ENCODE measurements at places on chromosomes 5 and 9. TPM values are rescaled to one million over a fixed set of nuclear protein-coding genes. Genes with fewer than 3 reads are reported as not detected.

DNA sequence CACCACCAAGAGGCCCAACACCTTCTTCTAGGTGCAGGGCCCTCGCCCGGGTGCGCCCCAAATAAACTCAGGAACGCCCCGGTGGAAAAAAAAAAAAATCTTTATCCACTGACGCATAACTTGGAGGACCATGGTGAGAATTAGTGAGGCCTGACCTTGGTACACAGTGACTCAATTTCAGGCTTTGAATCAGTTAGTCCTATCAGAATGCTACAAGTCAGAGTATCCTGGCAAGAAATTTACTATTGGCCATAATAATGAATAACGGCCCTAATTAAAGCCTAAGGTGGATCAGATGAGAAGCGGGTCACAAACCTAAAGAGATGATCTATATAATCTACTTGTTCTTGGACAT lies 914.2 kb upstream of the DMAC1 start:
- DNase-seq = no peak

DNA sequence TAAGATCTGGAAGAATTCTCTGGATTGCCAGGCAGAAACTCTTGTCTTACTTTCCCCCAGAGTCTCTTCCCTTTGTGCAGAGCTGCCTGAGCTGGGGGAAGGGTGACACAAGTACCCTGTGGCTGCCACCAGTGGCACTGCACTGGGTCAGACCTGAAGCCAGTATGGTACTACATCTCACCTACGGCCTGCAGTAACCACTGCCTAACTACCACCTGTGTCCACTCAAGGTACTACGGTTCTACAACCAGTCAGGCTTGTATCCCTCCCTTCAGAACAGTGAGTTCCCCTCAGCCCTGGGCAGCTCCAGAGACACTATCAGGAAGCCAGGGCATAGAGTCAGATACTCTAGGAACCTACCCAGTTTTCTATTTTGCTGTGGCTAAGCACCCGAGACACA lies 212.0 kb upstream of the POU5F2 start:
- no peak for DNase-seq

DNA sequence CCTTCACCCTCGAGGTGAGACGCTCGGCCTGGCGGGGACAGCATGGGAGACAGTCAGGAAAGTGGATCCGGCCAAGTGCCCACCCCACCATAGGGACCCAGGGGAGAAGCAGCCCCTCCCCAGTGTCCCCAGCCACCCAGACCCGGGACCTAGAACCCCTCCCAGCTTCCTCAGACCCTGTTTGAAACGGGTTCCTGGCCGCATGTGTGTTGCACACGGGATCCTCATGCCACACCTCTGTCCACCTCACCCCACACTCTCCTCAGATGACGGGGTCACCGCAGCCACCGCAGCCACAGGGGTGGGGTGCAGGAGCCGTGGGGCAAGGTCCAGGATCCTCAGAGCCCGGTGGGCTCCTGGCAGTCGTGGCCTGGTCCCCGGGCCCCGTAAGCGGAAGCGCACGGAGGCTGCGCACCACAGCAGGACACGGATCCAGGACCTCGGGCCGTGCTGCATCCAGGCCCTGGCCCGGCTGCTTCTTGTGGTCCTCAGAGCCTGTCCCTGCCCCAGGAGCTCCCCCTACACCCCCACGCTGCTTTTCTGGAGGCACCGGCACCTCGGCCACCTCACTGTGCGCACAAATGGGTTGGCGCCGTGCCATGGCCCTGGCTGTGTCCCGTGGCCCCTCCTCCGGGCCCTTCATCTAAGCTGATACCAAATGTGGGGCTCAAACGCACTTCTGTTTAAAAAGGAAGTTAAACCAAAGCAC lies 15.3 kb downstream of the TERT start:
- DNase-seq = no peak

DNA sequence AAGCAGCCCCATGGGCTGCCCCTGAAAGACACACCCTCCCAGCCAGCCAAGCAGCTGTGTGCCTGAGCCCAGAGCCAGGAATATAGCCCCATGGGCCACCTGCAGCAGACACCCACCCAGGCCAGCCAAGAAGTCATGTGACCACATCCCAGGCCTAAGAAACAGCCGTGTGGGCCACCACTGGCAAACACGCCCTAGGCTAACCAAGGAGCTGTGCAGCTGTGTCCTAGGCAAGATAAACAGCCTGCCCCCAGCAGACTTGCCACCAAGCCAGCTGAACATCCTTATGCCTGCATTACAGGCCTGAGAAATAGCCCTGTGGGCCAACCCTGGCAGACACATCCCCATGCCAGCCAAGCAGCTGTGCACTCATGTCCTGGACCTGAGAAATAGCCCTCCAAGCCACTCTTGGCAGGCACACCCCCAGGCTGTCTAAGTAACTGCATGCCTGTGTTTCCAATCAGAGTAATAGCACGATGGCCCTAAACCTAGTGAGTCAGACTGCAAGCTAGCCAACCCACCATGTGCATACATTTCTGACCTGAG lies 143.0 kb downstream of the ADAMTS6 start:
- DNase-seq = no peak

PCDHB8 gene
- 1.8 TPM for polyA plus RNA-seq

LCN9 gene
- polyA plus RNA-seq = not detected

EGR1 gene
- 152 TPM for polyA plus RNA-seq

GRCh38 chr5:139415221-139415861 lies 11.5 kb upstream of the SPATA24 start:
- DNase-seq = no peak

GRCh38 chr5:128645581-128645980 lies 107.5 kb upstream of the FBN2 start:
- DNase-seq = no peak

DNA sequence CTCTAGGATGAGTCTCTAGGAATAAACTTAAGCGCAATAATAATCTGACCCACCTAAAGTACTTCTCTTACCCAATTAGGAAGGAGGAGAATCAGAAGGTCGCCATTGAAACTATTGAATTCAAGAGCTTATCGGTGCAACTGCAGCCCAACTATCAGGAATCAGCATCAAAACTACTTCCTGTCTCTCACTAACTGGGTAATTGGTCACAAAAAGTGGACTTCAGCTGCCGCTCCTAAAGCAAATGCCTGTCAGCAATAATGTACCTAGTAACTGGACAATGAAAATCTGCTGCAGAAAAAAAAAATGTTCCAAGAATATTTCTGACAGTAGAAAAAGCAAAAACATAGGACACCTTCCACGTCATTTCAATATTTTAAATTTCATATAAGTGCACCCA lies 3.3 kb downstream of the OR1L8 start:
- no peak for DNase-seq

NIPBL gene
- polyA plus RNA-seq = 37.2 TPM

DNA sequence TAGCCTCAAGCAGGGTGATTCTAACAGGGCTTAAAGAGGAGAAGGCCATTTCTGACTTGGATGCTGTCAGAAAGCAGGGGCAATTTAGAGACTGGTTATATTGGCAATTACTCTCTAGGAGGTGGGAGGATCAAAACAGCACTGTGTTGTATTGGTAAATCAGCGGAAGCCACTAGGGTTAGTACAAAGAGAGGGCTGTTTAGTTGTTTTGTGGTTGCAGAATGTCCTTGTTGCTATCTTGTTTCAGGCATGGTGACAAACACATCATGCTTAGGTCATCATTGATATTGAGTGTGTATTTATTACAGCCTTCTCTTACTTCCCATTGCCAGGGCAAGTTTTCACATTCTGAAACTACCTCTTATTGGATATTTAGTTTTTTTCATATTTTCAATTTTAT lies 165.3 kb downstream of the TAF11L14 start:
- DNase-seq = no peak

C9orf153 gene
- polyA plus RNA-seq = 0.22 TPM

TMEFF1 gene
- polyA plus RNA-seq = 1.5 TPM

LCN12 gene
- 0.71 TPM for polyA plus RNA-seq

NR5A1 gene
- not detected for polyA plus RNA-seq

DNA sequence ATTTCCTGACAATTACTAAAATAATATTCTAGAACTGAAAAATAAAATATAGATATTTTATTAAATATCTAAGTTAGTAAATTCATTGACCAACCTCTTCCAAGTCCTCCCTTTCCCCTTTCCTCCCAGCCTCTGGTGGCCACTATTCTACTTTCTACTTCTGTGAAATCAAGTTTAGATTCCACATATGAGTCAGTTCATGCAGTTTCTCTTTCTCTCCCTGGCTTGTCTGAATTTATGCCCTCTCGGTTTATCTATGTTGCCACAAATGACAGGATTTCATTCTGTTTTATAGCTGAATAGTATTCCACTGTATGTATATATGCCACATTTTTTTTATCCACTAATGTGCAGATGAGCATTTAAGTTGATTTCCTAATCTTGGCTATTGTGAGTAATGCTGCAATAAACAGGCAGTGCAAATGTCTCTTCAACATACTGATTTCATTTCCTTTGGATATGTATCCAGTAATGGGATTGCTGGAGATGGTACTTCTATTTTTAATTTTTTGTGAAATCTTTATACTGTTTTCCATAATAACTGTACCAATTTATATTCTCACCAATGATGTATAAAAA lies 52.3 kb downstream of the WDR36 start:
- no peak for DNase-seq

DNA sequence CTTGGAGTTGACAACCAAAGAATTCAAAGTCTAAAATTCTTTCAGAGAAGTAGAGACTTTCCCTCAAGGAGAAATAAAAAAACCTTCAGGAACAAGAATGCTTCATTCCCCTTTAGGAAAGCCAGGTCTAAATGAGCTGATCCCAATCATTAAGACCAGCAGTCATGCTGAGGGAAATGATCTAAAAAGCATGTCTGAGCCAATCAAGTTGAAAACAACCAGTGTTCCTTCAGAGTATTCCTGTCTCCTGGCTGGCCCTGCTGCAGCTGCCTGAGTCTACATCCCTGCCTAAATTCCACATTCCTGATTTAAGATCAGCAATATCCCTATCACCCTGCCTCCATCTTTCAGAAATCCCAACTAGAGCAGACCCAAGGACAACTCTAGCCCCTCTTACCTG lies 244.5 kb downstream of the PLK2 start:
- no peak for DNase-seq

All from forelimb muscle (tissue), 1 donor.